ENCODE measurements at places on chromosomes 2 and 18.

DNA sequence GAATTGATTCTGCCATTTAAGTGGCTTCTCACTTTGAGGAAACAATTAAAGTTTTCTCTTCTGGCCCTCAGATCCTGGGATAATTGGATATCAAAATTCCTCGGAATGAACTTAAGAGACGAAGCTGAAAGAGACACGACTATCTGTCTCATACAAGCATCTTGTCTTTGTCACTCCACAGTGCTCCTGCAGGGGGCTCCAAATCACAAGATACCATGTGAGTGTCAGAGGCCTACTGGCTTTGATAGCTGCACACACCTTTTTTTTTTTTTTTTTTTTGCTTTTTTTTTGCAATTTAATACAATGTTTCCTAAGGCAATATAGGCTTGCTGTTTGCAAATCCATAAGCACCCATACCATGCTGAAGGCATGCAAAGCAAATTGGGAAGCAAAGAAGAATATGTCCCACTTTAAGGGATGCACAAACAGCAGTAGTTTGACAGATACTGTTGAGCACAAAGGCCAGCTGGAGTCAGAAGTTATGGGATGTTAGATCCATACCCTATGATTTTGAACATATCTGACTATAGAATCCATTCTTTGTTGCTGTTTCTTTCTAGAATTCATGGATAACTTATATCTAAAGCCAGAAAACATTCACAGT lies 109.0 kb upstream of the CBLN2 start:
- ATAC-seq = no peak

DNA sequence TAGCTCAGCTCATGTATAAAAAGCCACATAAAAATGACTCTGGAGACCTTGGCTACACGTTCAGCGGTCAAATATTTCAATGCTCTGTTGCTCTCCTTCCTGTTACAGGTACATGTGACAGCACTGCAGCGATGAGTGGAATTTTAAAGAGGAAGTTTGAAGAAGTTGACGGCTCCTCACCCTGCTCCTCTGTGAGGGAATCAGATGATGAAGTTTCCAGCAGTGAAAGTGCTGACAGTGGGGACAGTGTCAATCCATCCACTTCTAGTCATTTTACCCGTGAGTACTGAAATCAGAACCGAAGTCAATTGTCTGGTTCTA lies 125.4 kb downstream of the CSRNP3 start:
- ATAC-seq = no peak

- no peak for ATAC-seq
These were observed 894.9 kb upstream of the CDH2 start for GRCh38 chr18:29071869-29072268.

DNA sequence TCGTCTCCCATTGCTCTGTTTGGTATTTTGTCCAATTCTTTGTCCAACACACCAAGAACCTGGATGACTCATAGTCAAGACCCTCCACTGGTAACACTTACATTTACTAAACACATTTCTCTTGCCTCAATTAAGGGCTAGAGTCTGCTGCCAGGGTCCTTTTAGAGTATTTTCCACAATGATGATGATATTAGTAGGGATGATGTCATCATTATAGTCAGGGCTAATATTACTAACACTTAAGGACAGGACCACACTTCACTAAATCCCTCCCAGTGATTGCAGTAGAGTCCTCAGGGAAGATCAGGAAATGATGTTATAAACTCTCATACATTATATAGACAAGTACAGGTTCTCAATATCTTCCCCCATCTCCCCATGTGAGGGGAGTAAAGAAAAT lies 13.6 kb upstream of the SS18 start:
- ATAC-seq = no peak

- ATAC-seq = peak; percentile 87
These were observed 69.9 kb downstream of the PLB1 start for GRCh38 chr2:28565720-28566295.

DNA sequence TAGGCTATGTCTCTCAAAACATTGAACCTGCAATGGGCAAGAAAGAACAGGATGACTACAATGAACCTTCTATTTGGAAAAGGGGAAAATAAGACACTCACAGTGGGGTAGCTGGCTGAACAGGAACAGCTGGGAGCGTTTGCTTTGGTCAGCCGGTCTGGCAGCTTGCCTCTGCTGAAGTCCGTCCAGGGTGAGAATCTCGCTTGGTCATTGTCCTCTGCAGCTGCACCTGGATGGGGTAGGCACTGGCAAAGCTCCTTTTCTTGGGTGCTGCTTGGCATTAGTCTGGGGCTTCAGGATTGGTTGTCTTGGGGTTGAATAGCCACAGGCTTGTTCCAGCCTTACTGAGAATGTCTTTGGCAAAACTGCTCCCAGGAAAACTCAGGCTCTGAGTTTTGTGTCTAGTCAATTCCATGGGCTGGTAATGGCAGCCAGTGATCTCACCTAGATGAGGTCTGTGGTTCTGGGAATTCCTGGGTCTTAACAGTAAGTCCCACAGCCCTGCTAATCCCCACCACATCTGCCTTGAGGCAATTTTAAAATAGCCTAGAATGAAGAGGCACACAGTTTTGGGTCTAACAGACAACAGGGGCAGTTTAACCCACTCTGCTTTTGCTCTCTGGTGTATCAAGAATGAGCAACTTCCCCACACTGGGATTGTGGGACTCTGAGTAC lies 13.4 kb downstream of the NEDD4L start:
- ATAC-seq = peak; percentile 17

DNA sequence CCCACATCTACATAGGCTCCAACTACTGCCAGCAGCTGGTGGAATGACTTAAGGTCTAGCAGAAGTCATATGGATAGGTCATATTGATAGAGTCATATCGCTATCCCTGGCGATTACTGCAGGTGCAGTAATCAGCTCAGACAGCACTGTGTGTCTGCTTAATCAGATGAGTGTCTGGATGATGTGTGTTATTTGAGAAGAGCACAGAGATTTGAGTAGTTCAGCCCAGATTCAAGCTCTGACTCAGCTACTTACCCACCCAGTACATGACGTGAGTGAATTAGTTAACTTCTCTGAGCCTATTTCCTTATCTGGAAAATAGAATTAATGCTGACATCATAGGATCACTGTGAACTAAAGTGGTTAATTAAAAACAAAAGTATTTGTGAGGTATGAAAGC lies 78.9 kb downstream of the EHD3 start:
- peak; percentile 88 for ATAC-seq

DNA sequence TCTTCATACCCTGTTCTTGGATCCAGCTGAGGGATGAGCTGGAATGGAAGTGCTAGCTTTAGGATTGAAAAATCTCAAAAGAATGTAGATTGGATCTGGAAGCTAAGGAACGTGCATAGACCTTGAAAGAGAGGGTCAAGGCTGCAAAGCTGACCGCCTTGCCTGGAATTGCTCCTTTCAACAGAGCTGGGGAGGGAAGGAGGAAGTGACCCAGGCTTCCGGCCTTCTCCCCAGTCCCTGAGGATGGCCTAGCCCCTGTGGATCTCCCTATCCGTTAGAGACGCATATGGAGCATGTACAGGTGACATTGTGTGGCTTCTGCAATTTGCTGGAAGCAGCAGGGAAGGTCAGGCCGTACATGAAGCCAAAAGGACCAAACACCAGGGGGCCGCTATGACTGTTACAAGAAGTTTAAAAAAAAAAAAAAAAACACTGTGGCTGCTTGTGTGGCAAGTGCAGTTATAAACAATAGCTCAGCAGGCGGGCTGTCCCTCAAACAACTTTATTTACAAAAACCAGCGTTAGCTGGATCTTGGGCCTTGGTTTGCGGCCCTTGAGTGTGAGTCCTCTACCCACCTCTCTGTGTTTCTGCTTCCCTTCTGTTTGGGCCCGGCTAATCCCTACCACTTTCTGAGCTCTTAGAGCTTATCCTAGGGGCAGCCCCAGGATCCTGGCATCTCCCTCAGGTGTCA lies 227.6 kb downstream of the SEPTIN10 start:
- ATAC-seq = no peak

GRCh38 chr2:54455131-54455562 lies 980 bp upstream of the SPTBN1 start:
- no peak for ATAC-seq

DNA sequence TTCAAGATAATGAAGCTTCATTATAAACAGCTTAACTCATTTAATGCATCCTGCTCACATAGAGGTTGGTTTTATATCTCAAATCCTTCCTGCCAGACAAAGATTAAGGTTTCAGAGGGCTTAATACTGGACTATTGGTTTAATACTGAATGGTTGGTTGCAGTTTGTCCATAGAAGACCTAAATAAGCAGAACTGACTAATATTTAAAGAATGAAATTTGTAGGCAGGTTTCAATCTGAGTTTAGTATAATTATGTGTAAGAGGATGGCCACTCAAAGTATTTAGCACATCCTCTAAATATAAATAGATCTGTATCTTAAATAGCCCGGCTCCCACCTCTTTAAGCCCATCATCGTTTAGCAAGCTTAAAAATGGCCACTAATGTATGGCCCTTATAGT lies 92.5 kb downstream of the EPB41L5 start:
- no peak for ATAC-seq

- no peak for ATAC-seq
These were observed 192.8 kb upstream of the PID1 start for GRCh38 chr2:229463841-229464346.

GRCh38 chr2:95361216-95361980 lies 41.1 kb upstream of the FAHD2A start:
- no peak for ATAC-seq

DNA sequence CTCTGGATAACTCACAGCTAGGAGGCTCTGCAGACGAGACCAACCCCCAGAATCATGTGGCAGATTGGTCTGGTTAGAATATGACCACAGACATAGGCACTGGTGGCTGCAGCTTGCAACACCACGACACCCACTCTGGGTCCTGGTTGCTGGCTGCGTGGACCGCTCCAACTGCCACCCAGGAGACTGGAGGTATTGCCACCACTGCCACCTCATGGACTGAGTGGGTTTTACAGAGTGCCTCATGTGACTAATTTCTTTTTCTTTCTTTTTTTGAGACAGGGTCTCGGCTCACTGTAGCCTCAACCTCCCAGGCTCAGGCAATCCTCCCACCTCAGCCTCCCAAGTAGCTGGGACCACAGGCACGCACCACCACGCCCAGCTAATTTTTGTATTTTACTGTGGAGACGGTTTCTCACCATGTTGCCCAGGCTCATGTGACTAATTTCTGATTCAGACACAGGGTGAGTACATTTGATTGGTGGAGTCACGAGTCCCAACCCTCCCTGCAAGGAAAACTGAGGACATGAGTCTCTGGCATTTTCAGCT lies 29.9 kb upstream of the NT5DC4 start:
- peak; percentile 46 for ATAC-seq

- no peak for ATAC-seq
These were observed 72.5 kb downstream of the KLF7 start for GRCh38 chr2:207093234-207093633.

DNA sequence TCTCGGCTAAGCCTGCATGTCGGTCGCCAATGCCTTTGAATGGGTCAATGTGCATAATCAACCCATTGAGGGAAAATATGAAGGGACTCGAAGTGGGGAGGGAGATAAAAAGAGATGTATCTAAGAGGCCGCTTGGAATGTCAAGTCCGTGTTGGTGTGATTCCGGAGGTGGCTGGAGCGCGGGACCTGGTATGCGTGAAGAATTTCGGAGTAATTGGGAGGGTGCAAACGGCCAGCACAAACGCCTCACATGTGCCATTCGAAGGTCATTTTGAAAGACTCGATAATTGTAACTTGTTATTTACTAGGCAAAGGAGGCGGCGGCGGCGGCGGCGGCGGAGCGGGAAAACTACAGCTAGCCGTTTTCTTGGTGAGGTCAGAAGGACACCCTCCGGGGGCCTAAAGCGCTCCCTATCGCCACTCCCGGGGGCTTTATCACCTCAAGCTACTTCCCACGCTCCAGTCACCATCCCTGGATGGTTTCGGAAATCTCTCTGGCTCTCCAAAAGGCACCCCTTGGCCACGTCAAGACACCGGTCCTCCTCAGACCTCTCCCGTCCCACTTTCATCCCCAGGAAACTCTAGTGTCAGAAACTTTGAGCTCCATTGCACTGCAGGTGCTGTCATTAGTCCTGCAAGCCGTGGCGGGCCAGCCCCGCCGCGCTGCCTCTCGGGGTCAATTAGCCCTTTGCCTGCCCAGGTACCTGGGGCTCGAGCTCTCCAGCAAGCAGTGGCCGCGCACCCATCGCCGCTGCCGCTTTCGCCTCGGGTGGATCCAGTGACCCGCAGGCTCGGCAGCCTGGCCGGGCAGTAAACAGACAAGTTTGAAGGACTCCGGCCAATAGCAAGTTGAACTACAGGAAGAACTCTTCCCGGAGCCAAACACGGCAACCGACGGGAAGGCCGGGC lies 1.5 kb downstream of the ERBB4 start:
- no peak for ATAC-seq

DNA sequence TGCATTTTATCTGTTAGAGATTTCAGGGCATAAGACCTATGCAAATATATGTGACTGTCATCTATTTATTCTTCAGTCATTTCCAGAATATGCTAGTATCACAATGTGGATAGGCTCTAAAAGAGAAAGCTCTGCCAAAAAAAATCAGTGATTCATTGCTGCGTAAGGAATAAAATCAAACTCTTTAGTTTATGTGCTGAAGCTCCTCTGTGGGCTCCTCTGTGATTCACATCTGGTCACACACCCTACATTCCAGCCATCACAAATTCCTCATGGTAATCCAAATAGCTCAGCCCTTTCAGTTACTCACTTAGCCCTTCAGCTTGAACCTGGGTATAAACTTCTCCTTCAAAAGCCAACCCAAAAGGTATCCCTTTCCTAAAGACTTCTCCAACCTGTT lies 21.4 kb downstream of the DLGAP1 start:
- peak; percentile 32 for ATAC-seq

Data from esophagus mucosa (tissue), 1 donor.